ENCODE measurements at places on chromosomes 6 and 20. TPM values are rescaled to one million over a fixed set of nuclear protein-coding genes. Genes with fewer than 3 reads are reported as not detected.

Gene TMEM244
- total RNA-seq, result not detected

Gene BMP6
- 20.4 TPM for total RNA-seq

Gene ERGIC3
- total RNA-seq, result 238 TPM

Gene REM1
- total RNA-seq, result 0.20 TPM

Gene TRAPPC3L
- not detected for total RNA-seq

Gene ME1
- total RNA-seq, result 39.6 TPM

Gene LTB
- 0.25 TPM for total RNA-seq

Gene SNAP25
- 19.7 TPM for total RNA-seq

Gene PRSS16
- 2.7 TPM for total RNA-seq

Gene HLA-DMB
- total RNA-seq, result 2.3 TPM

Gene GNAS
- 755 TPM for total RNA-seq

Gene RRAGD
- total RNA-seq, result 3.3 TPM

Gene FAM184A
- 0.07 TPM for total RNA-seq

Gene HINT3
- 7.4 TPM for total RNA-seq

Gene C6orf132
- 1.3 TPM for total RNA-seq

Gene POM121L2
- not detected for total RNA-seq

Gene CGAS
- 5.2 TPM for total RNA-seq

Gene ACSS1
- 11.8 TPM for total RNA-seq

Gene KIAA1755
- 0.21 TPM for total RNA-seq

Gene CSNK2B
- 197 TPM for total RNA-seq

Gene EDN3
- total RNA-seq, result 0.30 TPM

Gene CLPSL2
- 1.4 TPM for total RNA-seq

Gene TFAP2D
- not detected for total RNA-seq

Gene GJA1
- 50.3 TPM for total RNA-seq

Gene POU5F1
- 2.8 TPM for total RNA-seq

Gene RNF182
- 2.5 TPM for total RNA-seq

Gene RUNX2
- total RNA-seq, result 1.3 TPM

Gene CEP85L
- 1.2 TPM for total RNA-seq

Gene SLC35D3
- 0.07 TPM for total RNA-seq

Gene SALL4
- 1.3 TPM for total RNA-seq

Gene C6orf15
- total RNA-seq, result not detected

Gene DSP
- 48.9 TPM for total RNA-seq

Gene TDRD6
- not detected for total RNA-seq

Gene PRPH2
- not detected for total RNA-seq

Gene NRSN2
- total RNA-seq, result 54.0 TPM

Gene ATF6B
- total RNA-seq, result 35.1 TPM

Gene WFDC10B
- not detected for total RNA-seq

Gene GFOD1
- total RNA-seq, result 2.4 TPM

Gene CLPSL1
- not detected for total RNA-seq

Data from A549 treated with RU486 at 1 μM for 4 hours (cell line).